ENCODE measurements at places on chromosomes 6 and 20.

DNA sequence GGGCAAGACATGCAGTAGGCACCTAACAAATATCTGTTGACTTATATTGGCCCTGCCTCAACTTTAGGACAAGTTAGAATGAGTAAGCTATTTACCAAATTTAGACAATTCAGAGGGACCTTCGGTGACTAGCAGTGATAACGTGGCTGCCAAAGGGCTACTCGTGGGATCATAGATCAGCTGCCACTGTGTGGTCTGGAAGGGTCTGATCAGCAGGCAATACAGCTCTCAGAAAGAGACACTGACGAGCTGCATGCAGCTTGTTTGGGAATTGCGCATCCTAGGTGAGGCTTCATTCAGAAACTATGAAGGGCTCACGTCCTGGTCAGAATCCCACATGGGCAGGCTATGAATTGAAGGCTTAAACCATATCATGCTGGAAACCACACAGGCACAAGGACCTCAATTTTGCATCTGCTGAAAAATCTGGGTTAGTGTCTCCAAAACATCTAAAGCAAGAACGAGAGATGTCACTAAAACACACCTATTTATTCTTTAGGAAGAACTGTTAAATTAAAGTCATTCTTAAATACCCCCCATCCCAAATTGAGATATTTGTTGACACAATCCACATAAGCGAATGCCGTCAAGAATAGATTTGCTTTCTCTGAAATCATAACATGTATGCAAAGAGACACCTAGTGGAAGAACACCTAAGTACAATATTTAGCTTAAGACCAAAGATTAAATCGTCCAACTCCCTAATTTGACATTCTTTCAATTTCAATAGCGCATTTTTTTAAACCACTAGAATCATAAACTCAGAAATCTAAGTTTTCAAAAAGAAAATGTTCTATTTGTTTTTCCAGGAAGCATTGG is 79.6 kb downstream of the IPCEF1 start:
- DNase-seq = peak; percentile 26

DNA sequence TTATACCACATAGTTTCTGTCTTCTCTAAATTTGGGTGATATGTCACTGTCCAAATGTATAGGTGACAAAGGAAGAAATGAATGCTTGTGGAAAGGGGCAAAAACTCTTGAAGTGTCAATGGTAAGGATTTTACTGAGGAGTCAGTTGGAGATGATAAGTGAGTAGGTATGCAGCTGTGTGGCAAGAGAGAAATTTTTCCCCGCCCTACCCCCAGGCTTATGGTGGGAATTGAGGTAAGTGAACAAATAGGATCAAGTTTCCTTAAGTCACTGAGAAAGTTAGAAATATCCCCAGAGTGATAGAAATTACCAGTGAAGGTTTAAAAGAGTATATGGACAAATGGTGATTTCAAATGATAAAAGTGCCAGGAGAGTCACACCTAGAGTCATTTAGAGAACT is 11.8 kb downstream of the DSE start:
- no peak for DNase-seq

GRCh38 chr6:41942067-41942851 is 651 bp upstream of the CCND3 start:
- no peak for DNase-seq

GRCh38 chr6:85561750-85562357 is 31.8 kb downstream of the SNX14 start:
- no peak for DNase-seq

DNA sequence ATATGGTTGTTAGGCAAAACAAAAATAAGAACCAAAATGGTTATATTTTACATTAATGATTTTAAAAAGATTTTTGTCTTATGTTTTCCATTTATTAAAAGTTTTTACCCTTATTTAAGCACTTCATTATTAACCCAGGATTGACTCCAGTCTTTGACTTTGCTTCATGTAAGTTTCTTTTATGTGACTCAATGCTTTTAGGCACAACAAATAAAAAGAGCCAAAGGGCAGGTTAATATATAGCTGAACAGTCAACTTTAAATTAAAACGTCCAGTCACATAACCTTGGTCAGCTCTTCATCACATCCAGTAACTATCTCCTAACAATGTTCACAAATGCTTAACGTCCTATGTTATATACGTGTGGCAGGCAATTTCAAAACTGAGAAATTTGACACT is 32.7 kb downstream of the COL21A1 start:
- no peak for DNase-seq

- DNase-seq = no peak
Measured at GRCh38 chr6:110322151-110322873, 35.8 kb downstream of the METTL24 start.

DNA sequence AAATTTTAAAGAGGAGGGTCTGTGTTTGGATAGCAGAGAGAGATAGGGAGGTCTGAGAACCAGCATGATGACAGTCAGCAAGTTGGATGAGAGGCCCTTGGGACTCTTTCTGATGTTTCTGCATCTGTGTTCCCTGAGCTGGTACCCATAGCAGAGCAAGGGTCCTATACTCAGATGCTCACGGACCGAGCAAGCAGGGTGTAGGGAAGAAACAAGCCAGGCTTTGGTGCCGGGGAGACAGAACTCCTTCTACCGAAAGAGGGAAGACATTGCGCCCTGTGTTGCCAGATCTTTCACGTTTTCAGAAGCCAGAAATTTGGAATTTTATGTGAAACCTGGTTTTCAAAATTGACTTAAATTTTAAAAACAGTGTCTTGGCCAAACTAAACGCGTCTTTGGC is 34.6 kb downstream of the NEDD9 start:
- DNase-seq = no peak

DNA sequence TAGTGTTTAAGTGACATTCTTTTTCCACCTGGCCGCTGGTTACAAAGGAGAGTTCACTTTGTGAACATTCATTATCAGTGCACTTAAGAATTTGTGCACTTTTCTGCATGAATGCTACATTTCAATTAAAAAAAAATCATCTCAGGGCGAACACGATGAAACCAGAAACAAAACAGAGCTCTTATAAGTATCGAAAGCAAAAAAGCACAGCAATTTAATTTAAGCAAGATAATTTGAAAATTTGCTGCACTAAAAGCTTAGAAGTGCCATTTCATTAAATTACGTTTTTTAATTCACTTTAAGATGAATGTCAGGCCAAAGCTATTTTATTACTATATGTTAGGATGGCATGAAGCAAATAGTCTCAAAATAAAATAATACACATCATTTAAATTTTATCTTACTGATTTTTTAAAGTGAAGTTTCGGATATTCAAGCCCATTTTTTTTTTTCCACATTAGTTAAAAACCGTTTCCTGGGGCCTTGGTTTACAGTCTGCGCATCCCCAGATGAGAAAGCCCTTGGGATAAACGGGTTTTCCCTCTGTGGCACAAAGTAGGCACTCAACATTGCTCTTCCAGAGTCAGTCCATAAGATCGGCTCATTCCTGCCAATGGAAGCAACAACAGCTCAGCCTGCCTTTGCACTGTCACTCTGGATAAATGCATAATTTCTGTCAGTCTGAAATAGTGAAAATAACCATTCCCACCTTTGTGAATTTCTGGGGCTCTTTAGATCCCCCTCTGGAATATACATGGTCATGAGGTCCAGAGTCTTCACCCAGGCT is 80.1 kb downstream of the FYN start:
- no peak for DNase-seq

GRCh38 chr6:157535340-157536222 is 154.6 kb downstream of the ZDHHC14 start:
- no peak for DNase-seq

- no peak for DNase-seq
Measured at GRCh38 chr6:130043344-130043743, 25.0 kb downstream of the L3MBTL3 start.

DNA sequence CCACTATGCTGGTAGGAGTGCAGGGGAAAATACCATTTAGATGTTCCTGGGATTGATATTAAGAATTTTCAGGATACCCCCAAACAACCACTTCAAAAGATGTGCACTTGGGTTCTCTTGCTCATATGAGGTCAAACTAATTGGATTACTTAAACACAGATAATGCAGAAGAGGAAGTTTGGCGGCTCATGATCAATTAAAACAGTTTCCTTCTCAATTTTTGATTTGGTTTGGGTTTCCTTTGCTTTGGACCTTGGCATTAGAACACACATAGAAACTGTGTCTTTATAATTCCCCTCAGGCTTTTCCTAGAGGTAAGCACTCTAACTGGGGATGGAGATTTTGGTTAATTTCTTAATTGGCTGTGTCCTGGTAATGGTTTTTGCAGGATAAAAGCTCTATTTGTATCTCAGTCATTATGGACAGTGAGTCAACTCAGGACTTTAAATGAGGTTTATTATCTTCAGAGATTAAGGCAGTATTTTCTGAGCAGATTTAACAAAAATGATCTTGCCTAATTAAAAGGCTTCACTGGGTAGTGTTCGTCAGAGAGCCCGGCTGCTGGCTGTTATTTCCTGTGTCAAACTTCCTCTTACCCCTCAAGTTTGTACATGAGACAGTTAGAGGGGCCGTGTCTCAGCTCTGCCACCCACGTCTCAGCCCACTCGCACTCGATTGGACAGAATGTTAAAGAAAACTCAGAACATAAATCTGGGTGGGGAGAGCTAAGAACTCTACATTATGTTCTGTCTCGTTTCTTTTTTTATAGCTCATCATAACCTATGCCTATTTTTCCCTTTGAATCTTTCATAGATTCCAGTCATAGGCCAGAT is 50.3 kb upstream of the PREP start:
- no peak for DNase-seq

- DNase-seq = no peak
Measured at GRCh38 chr6:129842881-129843409, 18.2 kb downstream of the TMEM244 start.

GRCh38 chr6:154440422-154441043 is 70.0 kb downstream of the CNKSR3 start:
- DNase-seq = no peak

- no peak for DNase-seq
Measured at GRCh38 chr20:14219801-14220461, 117.5 kb downstream of the FLRT3 start.

DNA sequence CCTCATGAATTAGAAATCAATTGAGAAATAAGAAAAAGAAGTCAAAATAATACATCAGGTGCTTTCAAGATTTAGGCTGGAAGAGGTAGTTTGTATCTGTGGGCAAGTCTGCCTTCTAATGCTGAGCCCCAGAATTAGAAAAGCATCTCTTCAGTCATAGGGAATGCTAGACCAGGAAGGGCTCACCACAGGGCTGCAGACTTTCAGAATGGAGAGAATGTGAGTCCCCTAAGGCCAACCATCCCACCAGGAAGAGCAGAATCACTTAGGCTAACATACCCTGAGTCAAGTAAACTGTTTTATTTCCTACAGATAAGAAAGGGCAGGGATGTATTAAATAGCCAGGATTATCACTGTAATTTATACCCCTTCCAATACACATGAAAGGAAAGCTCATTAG is 510.2 kb downstream of the RNF144B start:
- no peak for DNase-seq

DNA sequence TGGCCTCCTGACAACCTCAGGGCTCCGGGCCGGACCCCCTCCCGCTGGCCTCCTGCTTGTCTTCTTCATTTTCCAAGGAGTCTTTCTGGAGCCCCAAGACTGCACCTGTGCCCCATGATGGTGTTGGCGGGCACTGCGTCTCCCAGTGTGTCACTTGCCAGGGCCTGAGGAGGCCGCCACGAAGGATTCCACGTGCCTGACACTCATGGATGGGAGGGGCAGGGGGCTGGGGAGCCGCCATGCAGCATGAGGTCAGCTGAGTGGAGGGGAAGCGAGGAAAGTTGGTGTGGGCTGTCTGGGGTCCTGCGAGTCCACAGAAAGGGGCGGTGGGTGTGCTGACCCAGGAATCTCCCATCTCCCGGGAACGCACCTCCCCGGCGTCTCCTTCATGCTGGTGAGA is 165.7 kb downstream of the SMOC2 start:
- DNase-seq = no peak

DNA sequence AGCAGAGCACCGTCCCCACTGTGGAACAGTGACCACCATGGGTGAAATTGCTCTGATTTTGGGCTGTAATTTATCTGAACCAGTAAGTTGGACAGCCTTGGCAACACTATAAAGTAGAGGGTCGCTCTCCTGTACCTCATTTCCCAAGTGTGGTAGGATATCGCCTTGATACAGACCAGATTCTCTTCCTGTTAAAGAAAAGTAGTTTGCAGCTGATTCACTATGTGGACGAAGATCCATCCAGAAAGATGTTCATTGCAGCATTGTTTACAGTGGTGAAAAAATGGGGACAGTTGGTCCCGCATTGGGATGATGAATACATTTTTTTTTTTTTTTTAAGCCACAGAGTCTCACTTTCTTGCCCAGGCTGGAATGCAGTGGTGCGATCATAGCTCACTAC is 74.3 kb downstream of the SLX4IP start:
- no peak for DNase-seq

DNA sequence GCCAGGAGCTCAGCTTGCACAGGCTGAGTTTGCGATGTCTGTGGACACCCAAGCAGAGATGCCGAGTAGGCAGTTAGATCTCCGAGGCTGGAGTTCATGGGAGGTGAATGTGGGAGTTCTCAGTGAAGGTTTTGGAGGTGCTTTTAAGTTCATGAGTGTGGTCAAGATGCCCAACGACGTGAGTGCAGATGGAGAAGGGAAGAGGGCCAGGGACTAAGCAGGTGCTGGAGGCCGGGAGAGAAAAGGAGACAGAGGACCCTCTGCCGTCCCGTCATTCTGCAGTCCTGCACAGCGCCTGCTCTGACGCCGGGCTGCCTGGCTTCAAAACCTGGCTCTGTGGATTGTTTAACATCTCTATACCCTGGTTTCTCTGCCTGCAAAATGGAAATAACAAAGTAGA is 15.5 kb downstream of the ITPR3 start:
- DNase-seq = no peak

GRCh38 chr20:47862574-47863240 is 77.4 kb upstream of the SULF2 start:
- DNase-seq = no peak

DNA sequence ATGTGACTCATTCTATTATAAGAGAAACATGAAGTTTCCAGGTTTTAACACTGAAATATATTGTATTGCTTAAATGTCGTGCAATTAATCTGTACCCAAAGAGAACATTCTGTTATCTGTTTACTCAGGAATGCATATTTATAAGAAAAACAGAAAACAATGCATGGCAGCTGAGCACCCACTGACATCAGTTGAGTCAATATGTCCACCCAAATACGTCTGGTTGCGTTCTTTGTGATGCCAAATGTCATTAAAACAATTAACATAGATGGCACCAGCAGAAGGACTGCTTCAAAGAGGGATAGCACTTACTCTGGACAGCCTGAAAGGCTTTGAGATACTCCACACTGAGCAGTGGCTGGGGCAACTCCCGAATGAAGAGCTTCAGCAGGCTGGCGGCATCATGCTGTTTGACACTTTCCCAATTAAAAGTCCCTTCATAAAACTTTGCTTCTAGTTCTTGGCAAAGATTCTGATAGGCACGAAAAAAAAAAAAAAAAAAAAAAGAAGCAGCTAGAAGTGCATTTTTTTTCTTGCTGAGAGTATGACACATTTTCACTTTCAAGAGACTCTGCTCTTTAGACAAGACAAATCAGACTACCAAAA is 102.3 kb downstream of the ARHGAP18 start:
- peak; percentile 37 for DNase-seq

GRCh38 chr20:47274401-47275108 is 81.9 kb downstream of the ZMYND8 start:
- DNase-seq = no peak

GRCh38 chr6:163501439-163501838 is 86.9 kb downstream of the QKI start:
- no peak for DNase-seq

All from NCI-H524 (cell line).